ENCODE measurements at places on chromosomes 7 and 10. TPM values are rescaled to one million over a fixed set of nuclear protein-coding genes. Genes with fewer than 3 reads are reported as not detected.

ATP6V0A4 gene
- total RNA-seq = 0.22 TPM

MMD2 gene
- not detected for total RNA-seq

CFTR gene
- total RNA-seq = 0.24 TPM

ESYT2 gene
- 66.5 TPM for total RNA-seq

COL26A1 gene
- total RNA-seq = 0.33 TPM

GPER1 gene
- 0.89 TPM for total RNA-seq

LIPK gene
- not detected for total RNA-seq

EBLN1 gene
- total RNA-seq = not detected

FAM25C gene
- total RNA-seq = not detected

CPVL gene
- total RNA-seq = 0.14 TPM
